ENCODE measurements at places on chromosomes 2 and 18.
A peak's percentile ranks its signal among the peaks of the same experiment; 100 is the strongest.

GRCh38 chr18:65439188-65439587 lies 311.6 kb upstream of the CDH7 start:
- DNase-seq = peak; percentile 40

DNA sequence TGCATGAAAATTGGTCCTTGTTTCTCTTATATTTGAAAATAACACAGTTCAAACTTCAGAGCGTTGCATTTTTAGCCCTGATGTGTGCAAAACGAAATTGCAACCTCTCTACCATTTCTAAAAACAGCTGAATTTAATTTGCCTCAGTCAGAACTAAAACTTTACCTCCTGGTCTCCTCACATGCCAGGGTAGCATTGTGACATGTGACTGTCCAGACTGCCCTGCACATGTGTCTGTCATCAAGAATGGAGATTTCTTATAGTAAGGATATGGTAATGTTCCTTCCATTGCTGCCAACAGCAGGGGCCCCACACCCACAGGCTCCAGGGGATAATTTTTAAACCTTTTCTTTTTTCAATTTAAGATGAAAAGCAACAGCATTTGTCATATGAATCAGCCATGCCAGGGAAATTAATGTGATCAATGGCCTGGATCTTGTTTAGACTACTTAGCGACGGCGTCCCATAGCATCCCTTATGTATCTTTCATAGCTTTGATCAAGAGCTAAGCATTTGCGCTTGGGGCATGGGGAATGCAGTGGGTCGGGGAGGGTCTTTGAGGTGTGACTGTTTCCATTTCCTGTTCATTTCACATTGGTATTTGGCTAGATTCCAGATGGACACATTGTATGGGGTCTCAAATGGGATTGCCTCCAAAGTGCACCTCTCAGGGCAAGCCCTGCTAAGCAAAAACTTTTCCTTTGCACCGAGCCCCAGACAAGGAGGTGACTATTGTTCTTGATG lies 92.4 kb upstream of the RASGRP3 start:
- no peak for DNase-seq

GRCh38 chr2:96546797-96547196 lies 10.2 kb downstream of the ARID5A start:
- no peak for DNase-seq

GRCh38 chr2:136306836-136307235 lies 188.9 kb upstream of the CXCR4 start:
- DNase-seq = no peak

- DNase-seq = no peak
These were observed 25.7 kb downstream of the CYP27C1 start for GRCh38 chr2:127194447-127194846.

DNA sequence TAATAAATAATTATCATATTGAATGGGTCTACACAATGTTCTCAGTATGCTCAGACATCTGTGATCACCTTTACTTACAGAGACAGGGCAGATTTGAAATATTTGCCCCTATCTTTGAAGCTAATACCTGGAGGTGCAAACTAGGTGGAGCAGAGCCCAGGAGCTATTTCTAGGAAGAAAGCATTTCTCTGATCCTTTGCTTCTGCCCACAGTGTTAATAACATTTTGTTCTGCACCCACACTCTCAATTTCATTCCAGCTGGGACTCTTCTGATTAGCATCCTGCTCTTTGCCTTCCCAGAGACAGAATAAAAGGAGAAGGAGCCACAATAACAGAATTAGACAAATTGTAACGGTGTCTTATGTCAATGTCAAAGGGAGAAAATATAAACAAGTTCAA lies 11.6 kb upstream of the SCN2A start:
- DNase-seq = no peak

DNA sequence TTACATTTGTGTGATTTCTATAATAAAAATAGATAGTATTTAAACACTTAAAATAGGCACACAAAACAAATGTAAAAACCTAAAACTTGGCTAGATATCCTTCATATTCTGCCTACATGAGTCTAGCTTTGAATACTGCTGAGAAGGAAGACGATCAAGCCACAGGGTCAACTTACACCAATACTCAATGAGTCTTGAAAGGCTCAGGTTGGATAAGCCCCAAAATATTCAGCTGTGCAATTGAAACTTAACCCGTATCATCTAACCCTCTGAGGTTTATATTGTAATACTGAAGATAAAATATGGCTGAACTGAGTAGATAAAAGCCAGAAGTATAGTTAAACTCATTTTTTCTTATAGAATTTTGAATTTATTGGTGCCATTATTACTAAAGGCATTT lies 313.0 kb upstream of the NRXN1 start:
- DNase-seq = no peak

GRCh38 chr2:71647356-71647755 lies 194.0 kb downstream of the DYSF start:
- DNase-seq = no peak

GRCh38 chr2:10971888-10972260 lies 60.1 kb downstream of the KCNF1 start:
- DNase-seq = no peak

DNA sequence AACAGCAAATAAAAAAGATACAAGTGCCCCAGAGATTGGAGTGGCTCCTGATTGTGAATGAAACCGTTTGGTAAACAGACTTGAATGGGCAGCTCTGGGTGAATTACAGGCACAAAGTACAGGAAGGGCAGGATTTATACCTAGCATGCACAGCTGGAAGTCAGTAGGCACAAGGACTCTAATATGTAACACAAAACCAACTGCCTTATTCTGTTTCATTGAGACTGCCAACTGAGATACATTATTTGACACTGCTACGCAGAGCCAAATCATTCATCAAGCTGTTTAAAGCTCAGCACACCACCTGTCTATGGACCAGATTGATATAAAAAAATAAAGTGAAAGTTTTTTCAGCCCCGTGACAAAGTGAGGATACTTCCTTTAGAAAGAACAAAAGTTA lies 541.2 kb downstream of the NUP35 start:
- no peak for DNase-seq

DNA sequence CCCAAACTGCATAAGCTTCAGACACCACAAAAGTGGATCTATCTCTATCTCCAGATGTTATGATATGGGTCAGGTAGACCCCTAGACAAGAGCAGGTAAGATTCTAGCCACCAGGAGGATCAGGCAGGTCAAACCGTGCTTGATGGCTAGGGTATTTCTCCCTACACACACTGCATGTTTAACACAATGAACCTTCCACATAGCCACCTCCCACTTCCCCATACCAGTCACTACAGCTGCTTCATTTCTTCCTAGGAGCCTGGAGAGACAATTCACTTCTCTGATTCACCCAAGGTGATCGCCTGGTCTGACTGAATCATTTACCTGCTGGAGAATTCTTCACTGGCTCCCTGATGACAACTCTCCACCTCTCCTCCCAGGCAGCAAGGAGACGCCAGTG lies 66.0 kb upstream of the MYCN start:
- no peak for DNase-seq

GRCh38 chr18:22172120-22172582 lies 2.8 kb downstream of the GATA6 start:
- DNase-seq = no peak

DNA sequence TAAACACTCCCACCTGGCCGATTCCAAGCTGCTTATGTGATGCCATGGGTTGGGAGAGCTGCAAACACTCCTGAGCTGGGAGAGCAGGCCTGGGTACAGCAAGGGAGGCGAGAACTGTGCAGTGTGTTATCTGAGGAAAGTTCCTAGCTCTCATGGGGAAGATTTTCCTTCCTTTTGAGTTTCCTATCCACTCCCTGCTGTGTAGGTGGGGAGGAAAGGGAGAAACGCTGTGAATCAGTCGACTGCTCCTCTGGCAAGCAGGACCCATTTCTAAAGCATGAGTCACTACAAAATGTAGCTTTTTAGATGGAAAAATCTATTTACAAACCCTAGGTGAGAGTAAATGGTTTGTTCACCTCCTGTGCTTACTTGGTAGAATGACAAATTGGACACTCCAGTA lies 80.4 kb downstream of the SH3RF3 start:
- peak; percentile 32 for DNase-seq

DNA sequence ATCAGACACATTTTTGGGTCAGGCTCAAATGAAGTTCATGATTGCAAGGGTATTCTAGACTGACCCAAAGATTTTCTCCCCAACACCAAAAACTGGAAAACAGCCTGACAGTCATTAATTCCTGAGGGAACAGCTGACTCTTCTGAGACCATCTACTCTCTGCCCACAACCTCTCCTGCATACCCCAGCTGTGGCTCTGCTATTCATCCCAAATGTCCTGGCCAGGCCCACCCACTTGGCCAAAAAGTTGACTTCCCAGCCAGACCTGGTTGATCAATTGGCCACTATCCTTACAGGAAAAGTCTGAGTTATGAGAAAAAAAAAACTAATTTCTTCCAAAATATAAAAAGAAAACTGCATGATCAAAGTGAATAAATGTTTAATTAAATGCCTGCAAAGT lies 103.8 kb upstream of the ST3GAL5 start:
- DNase-seq = no peak

DNA sequence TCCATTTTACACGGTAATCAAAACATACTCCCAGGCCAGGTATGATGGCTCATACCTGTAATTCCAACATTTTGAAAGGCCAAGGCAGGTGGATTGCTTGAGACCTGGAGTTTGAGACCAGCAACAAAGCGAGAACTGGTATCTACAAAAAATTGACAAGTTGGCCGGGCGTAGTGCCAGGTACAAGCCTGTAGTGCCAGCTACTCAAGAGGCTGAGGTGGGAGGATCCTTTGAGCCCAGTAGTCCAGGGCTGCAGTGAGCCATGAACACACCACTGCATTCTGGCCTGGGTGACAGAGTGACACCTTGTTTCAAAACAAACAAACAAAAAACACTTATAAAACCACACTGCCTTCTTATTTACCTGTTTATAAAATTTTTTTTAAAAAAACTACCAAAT lies 80.8 kb downstream of the GAREM1 start:
- DNase-seq = no peak

DNA sequence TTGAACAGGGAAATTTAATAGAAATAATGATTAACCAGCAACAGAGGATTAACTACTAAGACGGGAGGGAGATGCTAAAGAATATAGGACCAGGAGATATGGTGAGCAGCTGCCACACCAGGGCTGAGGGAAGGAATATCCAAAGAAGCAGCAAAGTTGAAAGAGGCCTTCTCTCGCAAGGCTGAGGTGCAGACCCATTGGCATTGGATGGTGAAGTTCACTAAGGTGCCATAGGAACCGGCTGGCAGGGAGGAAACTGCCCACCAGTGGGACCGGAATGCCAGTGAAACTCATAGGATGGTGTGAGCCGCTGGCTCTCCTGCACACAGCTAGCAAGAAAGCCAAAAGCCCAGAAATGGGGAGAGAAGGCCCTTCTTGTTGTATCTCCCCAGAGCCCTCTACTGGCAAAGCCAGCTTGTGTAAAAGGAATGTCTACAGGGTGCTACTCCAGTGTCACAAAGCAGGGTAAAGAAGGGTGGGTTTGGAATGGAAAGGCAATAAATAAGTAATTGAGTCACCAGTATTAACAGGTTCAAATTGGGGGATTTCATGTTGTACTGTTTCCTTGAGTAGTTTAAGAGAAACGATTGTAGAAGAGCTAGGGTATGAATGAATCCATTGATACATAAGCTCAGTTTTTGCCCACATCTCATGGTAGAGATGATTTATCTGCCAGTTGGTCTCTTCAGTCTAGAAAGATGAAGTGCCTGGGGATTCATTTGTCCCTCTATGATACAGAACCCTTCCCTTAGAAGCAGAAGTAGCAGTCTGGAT lies 36.0 kb downstream of the FARP2 start:
- peak; percentile 58 for DNase-seq

GRCh38 chr2:238601433-238602222 lies 174.9 kb downstream of the ASB1 start:
- no peak for DNase-seq

DNA sequence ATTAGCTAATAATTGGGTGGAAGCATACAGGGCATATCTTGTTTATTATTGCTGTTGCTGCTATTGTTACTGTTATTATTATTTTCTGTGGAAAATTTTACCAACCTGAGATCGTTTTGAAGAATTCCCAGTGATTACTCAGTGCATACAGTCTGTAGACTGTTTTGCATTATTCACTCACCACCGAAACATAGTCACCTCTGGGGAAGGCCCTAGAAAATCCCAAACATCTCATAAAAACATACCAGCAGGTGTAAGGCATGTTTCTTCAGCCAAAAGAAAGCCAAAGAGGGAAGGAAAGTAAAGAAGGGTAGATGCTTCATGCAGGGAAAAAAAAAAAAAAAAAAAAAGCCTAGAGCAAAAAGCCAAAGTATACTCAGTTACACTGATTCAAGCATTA lies 647.7 kb downstream of the BCL11A start:
- DNase-seq = no peak

- DNase-seq = no peak
These were observed 69.6 kb upstream of the CD28 start for GRCh38 chr2:203636588-203637470.

GRCh38 chr2:88055371-88056128 lies at the start of gene KRCC1:
Gene KRCC1, minus strand, starts transcription at chr2:88055783. Its CDS starts 27,220 bp downstream, at chr2:88028563.
- peak; percentile 97 for DNase-seq

GRCh38 chr2:233796254-233796653 lies 18.1 kb downstream of the MROH2A start:
- no peak for DNase-seq

GRCh38 chr2:9461079-9461478 lies 13.3 kb upstream of the IAH1 start:
- no peak for DNase-seq

- no peak for DNase-seq
These were observed 27.7 kb upstream of the CHMP1B start for GRCh38 chr18:11823545-11823944.

- DNase-seq = no peak
These were observed 88.4 kb upstream of the SMAD2 start for GRCh38 chr18:48018851-48019250.

GRCh38 chr2:173961346-173961705 lies 3.8 kb downstream of the SP3 start:
- no peak for DNase-seq

GRCh38 chr18:44895176-44895798 lies 214.6 kb downstream of the SETBP1 start:
- DNase-seq = peak; percentile 30

- peak; percentile 18 for DNase-seq
These were observed 126.0 kb downstream of the LPIN1 start for GRCh38 chr2:11872247-11872947.

DNA sequence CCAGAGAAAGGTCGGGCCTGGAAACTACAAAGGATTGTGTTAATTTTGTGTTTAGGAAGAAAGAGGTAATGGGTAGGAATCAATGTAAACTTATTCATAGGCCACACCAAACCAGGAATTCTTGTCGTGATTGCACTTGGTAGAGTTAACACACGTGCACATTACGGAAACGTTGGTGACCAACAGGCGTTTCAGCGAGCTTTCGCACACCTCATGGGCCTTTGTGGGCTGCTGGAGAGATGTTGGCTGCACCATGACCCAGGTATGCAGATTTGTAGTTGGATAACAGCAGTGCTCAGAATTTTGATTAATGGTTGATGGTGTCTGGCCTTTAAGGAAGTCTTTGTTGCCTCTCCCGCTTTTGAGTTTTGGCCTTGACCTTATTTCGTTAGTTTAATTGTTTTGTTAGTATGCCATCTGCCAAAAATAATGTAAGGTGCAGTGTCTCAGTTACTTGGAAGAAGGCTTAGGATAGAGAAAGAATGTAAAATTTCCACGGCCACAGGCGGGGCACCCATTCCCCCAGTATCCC lies 1.9 kb downstream of the ZNF236 start:
- no peak for DNase-seq
